Liver (tissue), 10 donors: ENCODE measurements at places on chromosomes 2 and 18. TPM values are rescaled to one million over a fixed set of nuclear protein-coding genes. Genes with fewer than 3 reads are reported as not detected.

GRCh38 chr2:21930226-21930625 lies 806.5 kb downstream of the TDRD15 start:
- no peaks in the 10 kb centered on the region for H3K36me3 ChIP-seq
- H3K4me3 ChIP-seq: no peak overlapping the region
- no peaks in the 10 kb centered on the region for H3K4me1 ChIP-seq

- peaks cover 56% of the 10 kb centered on the region for H3K4me1 ChIP-seq
- peak overlapping the region; percentile 83 for H3K4me3 ChIP-seq
- no peaks in the 10 kb centered on the region for H3K36me3 ChIP-seq
- H3K27me3 ChIP-seq: no peaks in the 10 kb centered on the region
- no peak for DNase-seq
- H3K27ac ChIP-seq: peak overlapping the region; percentile 89
Measured at GRCh38 chr18:48947092-48947491, 3.7 kb downstream of the SMAD7 start.

DNA sequence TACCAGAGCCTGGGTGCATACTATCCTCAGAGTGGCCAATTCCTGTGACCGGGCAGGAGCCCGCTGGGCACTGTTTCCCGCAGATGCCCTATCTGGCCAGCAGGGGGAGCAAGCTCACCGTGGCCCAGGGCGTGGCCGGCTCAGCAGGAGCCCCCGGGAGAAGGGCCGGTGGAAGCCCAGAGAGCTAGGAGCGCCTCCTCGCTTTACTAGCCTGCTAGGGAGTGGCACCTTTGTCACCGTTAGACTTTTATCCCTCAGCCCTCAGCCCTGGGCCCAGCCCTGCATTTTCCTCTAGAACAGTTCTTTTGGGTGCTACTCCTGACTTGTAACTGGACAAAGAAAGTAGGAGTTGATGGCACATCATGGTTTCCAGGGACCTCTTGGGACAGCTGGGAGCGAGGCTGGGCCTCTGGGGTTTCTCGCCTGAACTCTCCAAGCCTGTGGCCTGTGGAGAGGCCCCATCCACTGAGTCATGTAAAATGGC lies 24.0 kb downstream of the TMEM177 start:
- no peak overlapping the region for H3K4me3 ChIP-seq
- no peak overlapping the region for H3K27ac ChIP-seq
- peak; percentile 73 for DNase-seq
- no peaks in the 10 kb centered on the region for H3K36me3 ChIP-seq
- H3K27me3 ChIP-seq: no peaks in the 10 kb centered on the region

- H3K4me3 ChIP-seq: no peak overlapping the region
- DNase-seq: no peak
- no peaks in the 10 kb centered on the region for H3K4me1 ChIP-seq
- H3K27me3 ChIP-seq: no peaks in the 10 kb centered on the region
- no peaks in the 10 kb centered on the region for H3K36me3 ChIP-seq
Measured at GRCh38 chr2:30847329-30847728, 40.1 kb upstream of the CAPN13 start.

GRCh38 chr2:175293776-175294175 lies 112.3 kb upstream of the ATP5MC3 start:
- H3K27me3 ChIP-seq: no peaks in the 10 kb centered on the region
- no peak overlapping the region for H3K27ac ChIP-seq
- no peaks in the 10 kb centered on the region for H3K4me1 ChIP-seq

The GALNT13 gene
- total RNA-seq: not detected

The CCDC150 gene
- 4.6 TPM for total RNA-seq

The ALPP gene
- total RNA-seq: not detected
